Stimulated activated CD8-positive, alpha-beta memory T cell treated with anti-CD3 and anti-CD28 coated beads, Interleukin-7, amount 100 ng/mL, for 1 hour (primary cell): ENCODE measurements at places on chromosomes 1 and 21.

GRCh38 chr1:153881751-153882150, 41.0 kb downstream of the GATAD2B start:
- no peak for DNase-seq

- DNase-seq = no peak
Observed at GRCh38 chr1:160419838-160420169, 19.4 kb downstream of the VANGL2 start.

DNA sequence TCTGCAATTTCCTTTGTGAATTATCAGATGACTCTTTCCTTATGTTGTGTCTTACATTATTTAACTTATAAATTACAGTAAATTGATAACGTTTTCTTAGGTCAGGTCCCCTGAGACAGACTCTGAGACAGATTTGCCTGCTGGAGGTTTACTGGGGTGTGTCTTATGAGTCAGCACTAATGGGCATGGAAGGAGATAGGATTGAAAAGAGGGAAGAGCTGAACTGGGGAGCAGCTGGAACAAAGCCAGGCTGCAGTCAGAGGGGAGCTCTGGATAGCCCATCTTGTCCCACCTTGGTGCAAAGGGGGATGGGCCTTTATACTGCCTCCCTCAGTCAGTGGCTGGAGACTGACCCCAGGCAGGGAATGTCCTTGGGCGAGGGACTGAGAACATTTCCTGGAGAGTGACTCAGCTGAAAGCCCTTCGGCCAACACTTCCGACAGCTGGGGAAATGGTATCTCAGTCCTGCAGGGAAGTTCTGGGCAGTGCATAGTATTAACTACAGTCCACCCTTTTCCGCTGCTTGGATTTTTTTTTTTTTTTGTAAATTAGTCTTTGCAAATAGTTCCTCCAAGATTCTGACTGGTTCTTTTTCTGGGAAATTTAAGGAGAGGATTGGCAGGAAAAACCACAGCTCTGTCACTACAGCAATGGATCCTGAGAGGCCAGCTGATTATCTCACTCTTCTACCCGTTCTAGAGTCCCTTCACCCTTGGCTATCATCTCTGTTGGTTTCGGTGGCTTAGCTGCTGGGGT, 39.1 kb upstream of the CDC42BPA start:
- no peak for DNase-seq

DNA sequence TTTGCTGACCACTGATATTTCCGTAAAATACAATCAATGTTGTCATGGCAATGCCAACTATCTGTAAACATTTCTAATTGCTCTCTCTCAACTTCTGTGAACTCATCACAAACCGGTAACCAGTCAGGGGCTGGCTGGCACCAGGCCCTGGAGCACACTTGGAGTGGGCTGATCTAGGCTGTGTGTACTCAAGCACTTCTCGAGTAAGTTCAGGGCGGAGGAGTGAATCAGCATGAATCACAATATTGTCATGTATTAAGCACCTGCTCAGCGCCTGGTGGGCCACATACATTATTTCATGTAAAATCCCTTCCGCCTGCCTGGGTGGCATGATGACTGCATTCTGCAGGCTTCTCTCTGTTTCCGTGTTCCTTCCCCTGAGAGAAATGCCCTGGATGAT, 212.4 kb downstream of the FOXD2 start:
- no peak for DNase-seq
